ENCODE measurements at places on chromosomes 2 and 18.

DNA sequence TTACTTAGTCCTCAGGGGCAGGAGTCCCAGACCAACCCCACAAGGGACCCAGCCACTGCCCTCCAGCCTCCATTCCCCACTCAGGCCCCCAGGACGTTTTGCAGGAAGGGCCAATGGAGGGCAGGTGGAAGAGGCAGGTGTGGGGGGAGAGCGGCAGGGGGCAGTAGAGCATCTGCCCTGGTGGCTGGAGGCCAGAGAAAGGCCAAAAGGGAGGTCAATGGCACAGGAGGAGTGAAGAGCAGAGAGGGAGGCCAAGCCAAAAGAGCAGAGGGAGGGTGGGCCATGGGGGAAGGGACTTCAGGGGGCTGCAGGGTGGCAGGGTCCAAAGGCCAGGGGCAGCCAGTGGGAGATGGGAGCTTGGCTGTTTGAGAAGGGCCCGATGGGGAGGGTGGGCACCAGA, 17.3 kb upstream of the GPR55 start:
- no peak for DNase-seq

DNA sequence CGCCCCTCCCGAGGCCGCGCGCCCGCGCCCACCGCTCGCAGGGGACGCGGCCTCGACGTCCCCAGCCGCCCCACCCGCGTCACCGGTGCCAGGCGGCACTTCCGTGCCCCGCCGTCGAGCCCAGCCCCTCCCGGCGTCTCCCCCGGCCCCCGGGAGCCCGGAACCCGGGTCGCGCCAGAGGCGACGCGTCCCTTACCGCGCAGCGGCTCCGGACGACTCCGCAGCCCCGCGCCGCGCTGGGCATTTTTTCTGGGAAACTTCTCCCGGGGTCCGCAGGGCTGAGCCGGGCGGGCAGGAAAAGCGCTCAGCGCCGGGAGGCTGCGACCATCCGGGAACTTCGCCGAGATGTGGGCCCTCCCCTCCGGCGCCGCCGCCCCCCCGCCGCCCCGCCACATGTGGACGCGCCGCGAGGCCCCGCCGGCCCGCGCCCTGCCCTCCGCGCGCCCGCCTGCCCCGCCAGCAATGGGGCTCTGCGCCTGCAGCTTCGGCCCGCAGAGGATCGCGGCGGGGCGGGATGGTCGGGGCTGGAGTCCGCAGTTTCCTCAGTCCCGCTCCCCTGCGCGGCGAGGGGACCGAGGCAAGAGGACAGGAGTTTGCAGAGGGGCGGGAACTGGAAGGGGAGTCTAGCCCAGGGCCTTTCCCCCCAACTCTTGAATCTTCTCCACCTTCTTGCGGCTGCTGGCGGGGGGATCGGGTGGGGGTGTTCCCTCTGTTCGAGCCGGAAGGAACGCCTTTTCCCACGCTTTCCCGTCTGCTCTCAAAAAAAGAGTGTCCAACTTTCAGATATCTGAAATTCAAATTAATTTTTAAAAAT, 81.5 kb downstream of the CHRNA1 start:
- DNase-seq = peak; percentile 59

GRCh38 chr2:109500910-109501309, 112.9 kb downstream of the SEPTIN10 start:
- DNase-seq = no peak

- no peak for DNase-seq
Observed at GRCh38 chr2:239818086-239818485, 207.1 kb downstream of the NDUFA10 start.

DNA sequence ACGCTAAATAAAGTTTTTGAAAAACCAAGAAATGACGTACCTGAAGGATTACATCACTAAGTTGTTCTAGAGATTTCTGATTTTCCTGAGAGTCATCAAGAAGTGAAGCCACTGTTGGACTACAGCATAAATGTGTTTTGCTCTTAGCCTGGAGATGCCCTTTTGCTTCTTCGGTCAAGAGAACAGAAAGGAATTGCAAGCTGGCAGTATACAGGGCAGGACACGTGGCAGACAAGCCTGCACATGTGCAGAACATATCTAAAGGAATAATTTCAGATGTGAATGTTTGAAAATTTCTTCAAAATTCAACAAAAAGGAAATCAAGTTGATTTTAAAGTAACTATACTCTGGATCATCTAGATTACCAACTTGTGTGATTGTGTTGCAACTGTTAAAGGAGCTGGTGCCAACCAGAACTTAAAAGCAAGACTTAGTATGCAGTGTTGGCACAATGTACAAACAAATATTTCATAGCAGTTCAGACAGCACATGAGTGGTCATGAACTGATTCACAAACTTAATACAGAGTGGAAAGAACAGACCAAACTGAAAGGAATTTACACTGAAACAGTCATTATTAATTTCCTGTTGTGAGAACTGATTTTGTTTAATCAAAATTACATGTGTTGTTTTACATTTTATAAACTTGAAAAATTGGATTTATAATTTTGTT, 100.4 kb upstream of the CD226 start:
- no peak for DNase-seq

DNA sequence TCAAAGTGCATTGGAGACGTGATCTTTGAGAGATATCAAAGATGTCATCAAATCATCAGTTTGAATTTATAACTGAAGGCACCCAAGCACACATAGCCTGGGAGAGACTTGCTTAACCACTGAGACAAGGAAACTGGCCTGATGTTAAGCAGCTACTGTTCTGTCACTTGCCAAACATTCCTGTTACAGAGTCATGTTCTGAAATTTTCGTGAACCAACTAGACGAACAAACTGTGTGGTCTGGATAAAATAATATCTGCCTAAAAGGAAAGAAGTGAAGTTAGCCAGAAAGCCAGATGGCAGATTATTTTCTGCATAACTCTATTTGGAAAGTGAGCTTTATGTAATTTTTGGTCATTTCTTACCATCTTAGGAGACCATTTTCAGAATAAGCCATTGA, 51.4 kb downstream of the SPATS2L start:
- no peak for DNase-seq

DNA sequence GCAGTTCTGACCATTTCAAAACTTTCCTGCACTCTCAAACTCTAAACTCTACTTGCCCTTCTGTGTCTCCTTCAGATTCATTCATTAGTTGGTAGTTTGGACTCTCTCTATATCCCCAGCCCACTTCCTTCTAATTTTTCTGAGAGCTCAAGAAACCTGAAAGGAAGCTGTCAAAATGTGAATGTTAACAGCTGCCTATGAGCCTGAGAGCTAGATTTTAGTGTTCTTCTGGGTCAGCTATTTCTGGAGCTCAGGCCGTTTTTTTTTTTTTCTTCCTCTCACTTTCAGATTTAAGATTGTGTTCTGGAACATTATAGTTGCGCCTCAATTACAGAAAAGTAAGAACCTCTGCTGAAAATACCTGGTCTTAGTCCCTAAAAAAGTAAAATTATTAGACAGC, 73.1 kb downstream of the RTN4 start:
- no peak for DNase-seq

DNA sequence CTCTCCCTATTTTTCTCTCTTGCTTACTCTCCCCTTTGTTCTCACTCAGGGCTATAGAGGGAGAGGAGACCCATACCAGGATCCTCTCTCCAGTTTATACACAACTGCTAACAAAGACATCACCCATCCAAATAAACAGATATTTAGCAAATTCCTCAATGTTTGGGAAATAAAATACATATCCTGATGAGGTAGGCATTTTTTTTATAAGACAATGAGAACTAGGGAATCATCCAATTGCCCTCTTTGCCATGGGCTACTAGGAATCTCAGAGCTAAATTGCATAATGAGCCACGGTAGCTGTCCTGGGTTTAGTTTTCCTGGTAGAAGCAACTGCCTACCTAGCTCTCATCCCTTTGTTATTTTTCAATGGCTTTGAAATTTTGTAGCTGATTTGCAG, 27.1 kb downstream of the CAPN14 start:
- no peak for DNase-seq

DNA sequence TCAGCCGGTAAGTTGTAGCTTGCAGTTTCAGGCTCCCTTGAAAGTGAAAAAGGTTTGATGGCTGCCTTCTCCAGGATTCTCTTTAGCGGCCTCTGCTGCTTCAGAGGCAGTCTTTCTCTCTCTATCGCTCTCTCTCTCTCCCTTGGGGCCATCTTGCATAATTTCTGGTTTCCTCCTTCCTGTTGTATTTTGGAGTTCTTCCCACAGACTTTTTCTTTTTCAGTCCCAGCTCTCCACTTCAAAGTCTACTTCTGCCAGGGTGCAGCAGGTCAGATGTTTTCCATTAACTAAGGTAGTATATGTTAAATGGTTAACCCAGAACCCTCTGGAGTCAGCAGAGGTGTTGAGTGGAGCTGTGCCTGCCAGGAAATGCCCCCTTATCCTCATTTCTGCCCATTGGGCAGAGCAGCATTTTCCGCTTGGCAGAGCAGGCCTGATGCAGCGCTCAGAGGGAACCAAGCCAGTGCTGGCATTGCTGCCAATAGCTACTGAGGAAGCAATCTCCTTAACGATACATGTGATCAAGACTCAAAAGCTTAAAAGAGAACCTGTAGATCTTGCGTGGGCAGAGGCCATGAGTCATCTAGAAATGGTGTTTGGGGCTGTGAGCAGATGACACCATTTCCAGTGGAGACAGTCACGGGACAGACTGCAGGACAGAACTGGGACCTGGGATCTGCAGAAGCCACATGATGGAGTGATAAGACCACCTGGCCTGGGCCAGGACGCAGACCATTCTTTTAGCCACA, 20.8 kb downstream of the DBI start:
- DNase-seq = no peak

- DNase-seq = no peak
Observed at GRCh38 chr2:230068651-230069055, at the start of gene SLC16A14. SLC16A14 (minus strand) TSS chr2:230068924; CDS start chr2:230059352, 9,572 bp downstream.

GRCh38 chr2:25032094-25032493, 9.8 kb upstream of the EFR3B start:
- no peak for DNase-seq

- no peak for DNase-seq
Observed at GRCh38 chr2:96510931-96511595, 5.9 kb upstream of the NEURL3 start.
